H54 (cell line): ENCODE measurements at places on chromosomes 2 and 18.

- no peak for DNase-seq
Measured at GRCh38 chr2:43265421-43265820, 39.0 kb upstream of the ZFP36L2 start.

GRCh38 chr2:217357886-217358620 lies 498.2 kb upstream of the TNP1 start:
- DNase-seq: no peak

- no peak for DNase-seq
Measured at GRCh38 chr2:233436691-233437438, 82.6 kb downstream of the DGKD start.

- DNase-seq: no peak
Measured at GRCh38 chr18:40751186-40751585, 1203.8 kb upstream of the PIK3C3 start.

DNA sequence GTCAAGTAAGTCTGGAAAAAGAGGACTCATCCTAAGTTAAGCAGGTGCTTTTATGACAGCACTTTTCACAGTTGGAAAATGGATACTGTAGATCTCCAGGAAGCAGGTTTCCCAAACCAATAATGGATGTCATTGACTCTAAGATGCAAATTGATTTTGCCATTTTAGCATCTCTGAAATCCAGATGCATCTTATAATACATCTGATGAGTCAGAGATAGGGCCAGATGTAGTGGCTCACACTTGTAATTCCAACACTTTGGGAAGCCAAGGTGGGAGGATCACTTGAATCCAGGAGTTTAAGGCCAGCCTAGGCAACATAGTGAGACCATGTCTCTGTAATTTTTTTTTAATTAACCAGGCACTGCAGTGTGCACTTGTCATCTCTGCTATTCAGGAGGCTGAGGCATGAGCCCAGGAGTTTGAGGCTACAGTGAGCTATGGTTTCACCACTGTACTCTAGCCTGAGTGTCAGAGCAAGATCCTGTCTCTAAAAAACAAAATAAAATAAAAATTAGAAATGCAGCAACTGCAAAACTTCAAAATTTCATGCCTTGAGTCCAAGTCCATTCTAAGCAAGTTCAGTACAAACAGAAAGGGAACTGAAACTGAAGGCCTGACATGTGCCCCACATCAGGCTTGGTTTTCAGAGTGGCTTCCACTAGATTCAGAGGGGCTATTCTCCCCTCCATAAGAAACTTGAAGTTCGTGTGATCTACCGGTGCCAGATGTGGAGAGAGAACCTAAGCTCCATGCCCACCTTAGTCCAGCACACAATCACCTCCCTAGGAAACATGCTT lies 267.8 kb upstream of the NCKAP5 start:
- DNase-seq: no peak

- DNase-seq: no peak
Measured at GRCh38 chr2:97760480-97761049, 47.2 kb downstream of the ZAP70 start.

DNA sequence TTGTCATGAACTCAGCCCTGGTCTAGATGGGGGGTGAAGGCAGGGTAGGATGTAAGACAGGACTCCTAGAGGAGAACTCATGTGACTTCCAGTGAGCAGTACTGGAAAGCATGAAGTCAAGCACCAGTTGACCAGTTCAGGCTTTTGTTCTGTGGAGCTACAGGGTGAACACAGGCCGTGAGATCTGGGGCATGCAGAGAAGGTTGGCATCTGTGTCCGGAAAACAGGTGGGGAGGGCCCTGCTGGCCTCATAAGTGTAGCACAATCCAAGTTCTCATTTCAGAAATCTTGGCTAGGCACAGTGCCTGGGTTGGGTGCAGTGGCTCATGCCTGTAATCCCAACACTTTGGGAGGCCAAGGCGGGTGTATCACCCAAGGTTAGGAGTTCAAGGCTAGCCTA lies 50.9 kb upstream of the SPATS2L start:
- no peak for DNase-seq

DNA sequence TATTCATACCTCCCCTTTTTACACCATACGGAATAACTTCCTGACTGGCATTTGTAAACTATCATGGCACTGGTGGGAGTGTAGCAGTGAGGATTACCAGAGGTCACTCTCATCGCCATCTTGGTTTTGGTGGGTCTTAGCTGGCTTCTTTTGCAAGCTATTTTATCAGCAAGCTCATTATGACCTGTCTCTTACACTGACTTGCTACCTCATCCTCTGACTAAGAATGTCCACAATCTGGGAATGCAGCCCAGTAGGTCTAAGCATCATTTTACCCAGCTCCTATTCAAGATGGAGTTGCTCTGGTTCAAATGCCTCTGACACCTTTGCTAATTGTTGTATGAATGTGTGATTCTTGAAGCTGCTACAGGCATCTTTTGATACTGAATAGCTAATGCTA lies 950.8 kb upstream of the SLC39A10 start:
- no peak for DNase-seq

DNA sequence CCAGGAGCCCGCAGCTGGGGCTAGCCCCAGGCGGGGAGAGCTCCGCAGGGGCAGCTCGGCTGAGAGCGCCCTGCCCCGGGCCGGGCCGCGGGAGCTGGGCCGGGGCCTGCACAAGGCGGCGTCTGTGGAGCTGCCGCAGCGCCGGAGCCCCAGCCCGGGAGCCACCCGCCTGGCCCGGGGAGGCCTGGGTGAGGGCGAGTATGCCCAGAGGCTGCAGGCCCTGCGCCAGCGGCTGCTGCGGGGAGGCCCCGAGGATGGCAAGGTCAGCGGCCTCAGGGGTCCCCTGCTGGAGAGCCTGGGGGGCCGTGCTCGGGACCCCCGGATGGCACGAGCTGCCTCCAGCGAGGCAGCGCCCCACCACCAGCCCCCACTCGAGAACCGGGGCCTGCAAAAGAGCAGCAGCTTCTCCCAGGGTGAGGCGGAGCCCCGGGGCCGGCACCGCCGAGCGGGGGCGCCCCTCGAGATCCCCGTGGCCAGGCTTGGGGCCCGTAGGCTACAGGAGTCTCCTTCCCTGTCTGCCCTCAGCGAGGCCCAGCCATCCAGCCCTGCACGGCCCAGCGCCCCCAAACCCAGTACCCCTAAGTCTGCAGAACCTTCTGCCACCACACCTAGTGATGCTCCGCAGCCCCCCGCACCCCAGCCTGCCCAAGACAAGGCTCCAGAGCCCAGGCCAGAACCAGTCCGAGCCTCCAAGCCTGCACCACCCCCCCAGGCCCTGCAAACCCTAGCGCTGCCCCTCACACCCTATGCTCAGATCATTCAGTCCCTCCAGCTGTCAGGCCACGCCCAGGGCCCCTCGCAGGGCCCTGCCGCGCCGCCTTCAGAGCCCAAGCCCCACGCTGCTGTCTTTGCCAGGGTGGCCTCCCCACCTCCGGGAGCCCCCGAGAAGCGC lies 15.0 kb upstream of the GMPPA start:
- DNase-seq: no peak

- no peak for DNase-seq
Measured at GRCh38 chr18:48193521-48194492, 215.4 kb downstream of the ZBTB7C start.

DNA sequence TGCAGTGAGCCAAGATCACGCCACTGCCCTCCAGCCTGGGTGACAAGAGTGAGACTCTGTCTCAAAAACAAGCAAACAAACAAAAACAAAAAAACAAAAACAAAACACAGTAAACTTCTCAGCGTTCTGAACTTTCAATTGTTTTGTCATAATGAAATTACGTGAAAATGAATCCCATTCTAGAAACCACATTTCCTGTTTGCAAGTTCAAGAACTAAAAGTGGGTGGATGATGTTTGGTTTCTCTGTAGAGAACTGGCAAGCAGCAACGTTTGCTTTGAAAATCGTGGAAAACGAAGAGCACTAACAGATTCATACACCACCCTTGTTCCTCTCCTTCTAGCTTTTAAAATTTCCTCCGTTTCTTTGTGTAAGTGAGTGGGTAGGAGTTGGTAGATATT lies 226.1 kb upstream of the LYPD1 start:
- no peak for DNase-seq

GRCh38 chr2:187435756-187436155 lies 12.3 kb downstream of the CALCRL start:
- no peak for DNase-seq

GRCh38 chr2:159736048-159736447 lies 23.7 kb downstream of the MARCHF7 start:
- no peak for DNase-seq

DNA sequence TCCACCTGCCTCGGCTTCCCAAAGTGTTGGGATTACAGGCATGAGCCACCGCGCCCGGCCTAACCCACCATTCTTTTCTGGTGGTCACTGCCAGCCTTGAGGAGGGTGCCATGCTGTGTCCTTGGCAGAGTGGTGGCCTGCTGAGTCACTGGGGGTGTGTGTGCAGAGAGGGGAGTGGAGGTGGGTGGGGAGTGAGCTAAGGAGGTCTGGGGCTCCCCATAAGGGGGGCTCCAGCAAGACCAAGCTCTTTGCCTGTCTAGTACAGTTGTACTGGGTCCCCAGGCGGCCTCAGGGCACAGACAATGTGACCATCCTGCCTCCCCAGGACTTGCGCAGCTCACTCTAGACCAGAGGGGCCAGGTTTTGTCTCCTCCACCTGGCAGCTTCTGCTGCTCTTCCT lies 36.1 kb downstream of the LAMA3 start:
- DNase-seq: no peak

GRCh38 chr2:99072551-99072950 lies 69.0 kb upstream of the C2orf15 start:
- DNase-seq: no peak

DNA sequence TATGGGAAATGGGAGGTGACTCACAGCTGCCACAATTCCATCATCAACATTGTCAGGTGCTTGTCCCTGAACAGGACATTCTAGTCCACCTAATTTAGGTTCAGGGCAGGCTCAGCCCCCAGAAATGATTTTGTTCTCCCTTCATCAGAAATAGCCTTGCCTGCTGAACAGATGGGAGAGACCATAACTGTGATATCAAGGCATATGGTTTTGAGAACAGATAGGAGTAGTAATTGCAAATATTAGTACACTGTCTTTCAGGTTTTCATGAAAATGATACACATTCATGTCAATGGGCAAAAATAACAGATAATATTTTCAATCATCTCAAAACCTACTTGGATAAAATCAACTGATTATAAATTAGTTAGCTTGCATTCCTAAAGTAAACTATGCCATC lies 316.5 kb downstream of the MBD2 start:
- no peak for DNase-seq

- DNase-seq: peak; percentile 4
Measured at GRCh38 chr2:16553226-16553625, 112.4 kb downstream of the CYRIA start.

GRCh38 chr2:200417366-200417765 lies 92.5 kb downstream of the KCTD18 start:
- DNase-seq: no peak

- no peak for DNase-seq
Measured at GRCh38 chr2:80193566-80193965, 111.0 kb downstream of the LRRTM1 start.

- DNase-seq: no peak
Measured at GRCh38 chr2:26530696-26531095, 52.8 kb upstream of the OTOF start.

- no peak for DNase-seq
Measured at GRCh38 chr18:6807515-6808257, 78.2 kb downstream of the ARHGAP28 start.

DNA sequence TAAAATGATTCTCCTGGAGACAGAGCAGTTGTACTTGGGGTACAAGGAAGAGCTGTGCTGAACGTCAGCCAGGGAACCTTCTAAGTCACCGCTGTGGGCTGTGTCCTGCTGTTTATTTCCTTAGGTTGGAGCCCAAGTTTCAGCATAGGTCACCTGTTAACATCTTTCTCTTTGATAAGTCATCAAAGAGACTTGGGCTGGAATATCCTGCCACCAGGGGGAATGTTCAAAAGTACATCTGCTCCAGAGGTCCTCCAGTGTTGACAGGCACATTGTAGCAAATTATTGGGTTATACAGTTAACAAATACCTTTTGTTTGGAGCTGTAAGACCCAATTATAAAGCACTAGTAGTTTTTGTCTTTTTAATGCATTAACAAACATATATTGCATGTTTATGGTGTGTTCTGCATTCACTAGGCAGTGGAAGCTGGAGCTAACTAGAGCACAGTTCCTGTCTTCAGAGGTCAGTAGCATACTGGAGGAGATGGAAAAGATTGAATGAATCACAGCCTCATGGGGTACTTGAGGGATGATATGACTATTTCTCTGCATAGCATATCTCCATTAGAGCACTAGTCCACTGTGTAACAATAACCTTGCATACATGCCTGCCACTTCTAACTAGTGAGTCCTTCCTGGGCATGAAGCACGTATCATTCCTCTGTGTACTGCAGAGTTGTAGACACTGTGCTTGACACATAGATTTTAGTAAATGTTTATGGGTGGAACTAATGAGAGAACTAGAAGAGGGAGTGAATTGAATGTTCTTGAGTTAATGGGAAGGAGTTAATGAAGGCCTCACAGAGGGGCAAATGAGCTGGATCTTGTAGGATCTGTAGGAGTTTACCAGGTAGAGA lies 182.1 kb downstream of the AGAP1 start:
- DNase-seq: peak; percentile 81

GRCh38 chr2:122322815-122323214 lies 567.4 kb downstream of the TSN start:
- DNase-seq: no peak

DNA sequence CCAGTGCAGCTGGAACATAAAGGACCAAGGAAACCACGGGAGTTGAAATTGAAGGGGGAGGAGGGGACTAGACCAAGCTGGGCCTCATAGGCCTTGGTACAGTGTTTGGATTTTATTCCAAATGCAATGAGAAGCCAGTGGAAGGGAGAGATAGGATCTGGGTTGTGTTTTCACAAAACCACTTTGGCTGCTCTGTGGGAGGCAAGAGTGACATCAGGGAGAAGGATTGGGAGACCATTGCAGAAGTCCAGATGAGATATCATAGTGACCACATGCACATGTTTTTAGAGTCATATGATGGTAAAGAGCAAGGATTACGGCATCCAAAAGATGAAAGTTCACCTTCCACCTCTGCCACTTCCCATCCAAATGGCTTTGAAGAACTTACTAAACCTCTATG lies 210.2 kb downstream of the PAX3 start:
- no peak for DNase-seq

DNA sequence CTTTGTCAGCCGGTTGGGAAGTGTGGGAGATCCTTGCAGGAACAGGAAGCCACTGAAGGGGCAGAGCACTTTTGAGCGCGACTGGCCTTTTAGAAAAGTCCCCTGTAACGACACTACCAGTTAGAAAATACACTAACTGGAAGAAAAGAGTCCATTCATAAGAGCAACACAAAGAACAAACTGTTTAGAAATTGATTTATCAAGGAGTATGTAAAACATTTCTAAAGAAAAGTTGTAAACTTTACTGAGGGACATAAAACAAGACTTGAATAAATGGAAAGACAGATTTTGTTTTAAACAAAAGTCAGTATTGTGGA lies 29.8 kb upstream of the POMC start:
- DNase-seq: no peak

- no peak for DNase-seq
Measured at GRCh38 chr18:44036501-44036900, 644.2 kb upstream of the SETBP1 start.

- no peak for DNase-seq
Measured at GRCh38 chr2:19571773-19572172, 213.3 kb upstream of the OSR1 start.
